CD4-positive, alpha-beta T cell (primary cell): ENCODE measurements at places on chromosomes 12 and 14.

- DNase-seq = no peak
These were observed 1.2 kb downstream of the ULK1 start for GRCh38 chr12:131895640-131896079.

DNA sequence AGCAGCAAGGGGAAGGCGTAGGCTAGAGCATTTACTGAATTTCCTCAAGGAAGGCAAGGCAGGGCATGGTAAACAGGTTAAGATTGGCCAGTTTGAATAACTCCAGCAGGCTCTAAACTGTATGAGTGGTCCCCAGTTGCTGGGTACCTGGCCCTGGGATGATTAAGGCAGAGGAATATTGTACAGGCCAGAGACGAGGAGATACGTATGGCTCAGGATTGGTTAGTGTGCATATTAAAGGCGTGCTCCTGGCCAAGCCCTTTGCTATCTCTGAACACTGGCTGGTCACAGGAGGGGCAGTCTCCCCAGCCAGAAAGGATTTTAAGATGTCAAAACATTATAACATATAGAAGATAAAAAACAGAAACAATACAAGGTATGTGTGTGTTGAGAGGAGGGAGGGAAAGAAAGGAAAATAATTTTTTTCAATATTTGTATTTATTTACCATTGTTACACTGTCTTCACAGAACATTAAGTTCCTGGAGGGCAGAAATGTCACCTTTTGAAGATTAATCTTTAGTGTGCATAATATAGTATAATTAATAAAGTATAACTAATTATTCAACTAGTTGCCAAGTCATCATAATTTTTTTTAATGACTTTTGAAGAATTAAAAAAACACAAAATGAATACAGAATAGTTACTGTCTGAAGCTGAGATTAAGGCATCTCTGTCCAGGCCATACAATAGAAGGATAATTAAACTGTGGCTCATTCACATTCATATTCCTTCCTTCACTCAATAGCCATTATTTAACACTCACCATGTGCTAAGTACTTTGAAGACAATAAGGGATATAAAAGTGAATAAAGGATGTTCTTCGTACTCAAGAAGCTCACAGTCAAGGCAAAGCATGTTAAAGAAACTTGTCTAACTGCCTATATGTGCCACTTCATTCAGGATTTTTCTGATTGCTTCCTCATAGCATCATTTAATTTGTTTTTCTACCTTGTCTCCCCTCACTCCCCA lies 41.9 kb downstream of the DCP1B start:
- DNase-seq = no peak

GRCh38 chr12:92418381-92418780 lies 272.7 kb upstream of the BTG1 start:
- no peak for DNase-seq

DNA sequence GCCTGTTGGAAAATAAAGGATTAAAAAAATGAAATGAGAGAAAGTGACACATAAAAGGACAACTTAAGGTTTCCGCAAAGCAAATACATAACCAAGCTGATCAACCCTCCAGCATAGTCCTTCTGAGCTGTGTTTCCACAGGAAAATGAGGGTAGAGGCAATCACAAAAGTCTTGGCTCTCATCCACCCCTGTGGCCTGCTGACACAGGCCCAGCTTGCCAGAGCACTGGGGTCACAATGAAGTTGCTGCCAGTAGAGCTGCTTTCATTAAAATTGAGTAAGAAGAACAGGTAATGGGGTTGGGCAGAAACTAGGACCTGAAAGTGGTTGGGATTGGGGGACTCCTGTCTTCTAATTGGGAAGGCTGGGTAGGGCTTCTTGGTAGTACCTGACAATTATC lies 65.9 kb downstream of the RERG start:
- DNase-seq = no peak
